ENCODE measurements at places on chromosomes 13 and 19.

- no peak for DNase-seq
Observed at GRCh38 chr19:53647350-53647749, 15.6 kb downstream of the DPRX start.

DNA sequence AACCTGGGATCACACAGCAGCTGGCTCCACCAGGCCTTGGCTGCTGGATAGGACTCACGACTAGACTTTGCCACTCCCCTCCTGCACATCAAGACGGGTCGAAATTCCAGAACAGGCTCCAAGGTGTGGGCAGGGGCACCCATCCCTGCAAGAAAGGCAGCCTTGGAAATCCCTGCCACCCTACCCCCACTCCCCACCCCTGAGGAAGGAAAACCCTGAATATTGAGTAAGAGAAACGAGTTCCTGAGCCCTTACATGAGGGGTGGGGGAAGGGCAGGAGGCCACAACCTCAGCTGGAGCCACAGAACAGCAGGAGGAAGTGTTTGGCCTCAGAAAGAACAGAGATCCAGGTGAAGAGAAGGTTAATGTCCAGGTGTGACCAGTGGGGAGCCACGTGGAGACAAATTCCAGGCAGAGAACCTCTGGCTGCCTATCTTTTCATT lies 20.1 kb downstream of the DEDD2 start:
- DNase-seq, result no peak

GRCh38 chr13:102351521-102351920 lies 50.3 kb downstream of the FGF14 start:
- DNase-seq, result no peak

DNA sequence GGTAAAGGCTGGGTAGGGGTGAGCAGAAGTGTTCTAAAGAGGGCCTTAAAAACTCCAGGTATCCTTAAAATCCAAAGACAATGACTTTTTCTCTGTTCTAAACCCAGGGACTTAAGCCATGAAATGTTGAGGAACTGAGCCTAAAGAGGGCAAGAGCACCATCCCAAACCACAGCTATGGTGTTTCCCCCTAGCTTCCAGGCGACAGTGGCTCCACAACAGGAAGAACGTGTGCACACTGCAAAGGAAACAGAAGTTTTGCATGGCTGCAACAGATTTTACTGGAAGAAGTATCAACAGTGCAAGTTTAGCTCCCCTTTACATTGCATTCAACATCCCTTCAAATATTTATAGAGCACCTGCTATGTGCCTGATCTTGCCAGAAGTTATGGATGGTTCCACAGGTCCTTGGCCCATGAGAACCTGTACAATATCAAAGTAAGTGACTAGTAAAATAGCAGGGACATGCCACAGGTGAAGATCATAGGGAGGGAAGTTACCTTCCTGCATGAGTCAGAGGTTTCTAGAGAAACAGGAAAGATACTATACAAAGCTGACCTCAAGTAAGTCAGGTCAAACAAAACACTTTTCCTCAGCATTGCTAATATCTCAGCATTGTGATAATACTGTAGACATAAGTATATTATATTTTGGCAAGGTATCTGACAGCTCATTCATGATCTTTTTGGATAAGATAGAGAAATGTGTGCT lies 8.4 kb upstream of the KCTD12 start:
- DNase-seq, result peak; percentile 51

DNA sequence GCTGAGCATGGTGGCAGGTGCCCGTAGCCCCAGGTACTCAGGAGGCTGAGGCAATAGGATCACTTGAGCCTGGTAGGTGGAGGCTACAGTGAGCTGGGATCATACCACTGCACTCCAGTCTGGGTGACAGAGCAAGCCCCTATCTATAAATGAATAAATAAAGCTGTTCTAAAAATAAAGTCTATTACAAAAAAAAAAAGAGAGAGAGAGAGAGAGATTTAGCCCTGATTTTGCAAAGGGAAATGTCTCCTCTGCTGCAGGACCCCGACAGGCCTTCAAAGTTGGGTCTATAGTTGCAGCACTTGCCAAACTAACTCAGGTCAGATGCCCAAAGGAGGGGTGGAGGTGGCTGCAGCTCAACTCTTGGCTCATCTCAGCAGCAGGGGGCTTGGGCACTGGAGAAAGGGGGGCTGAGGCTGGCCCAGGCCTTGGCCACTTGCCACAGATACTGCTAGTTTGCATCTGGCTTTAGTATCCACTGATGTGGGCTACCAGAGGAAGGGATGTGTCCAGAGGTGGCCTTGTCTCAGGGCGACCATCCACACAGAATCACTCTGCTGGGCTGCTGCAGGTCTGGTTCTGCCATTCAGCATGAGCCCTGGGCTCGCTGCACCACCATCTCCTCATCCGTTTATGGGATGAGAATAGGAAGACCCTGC lies 30.8 kb upstream of the AKT2 start:
- no peak for DNase-seq

DNA sequence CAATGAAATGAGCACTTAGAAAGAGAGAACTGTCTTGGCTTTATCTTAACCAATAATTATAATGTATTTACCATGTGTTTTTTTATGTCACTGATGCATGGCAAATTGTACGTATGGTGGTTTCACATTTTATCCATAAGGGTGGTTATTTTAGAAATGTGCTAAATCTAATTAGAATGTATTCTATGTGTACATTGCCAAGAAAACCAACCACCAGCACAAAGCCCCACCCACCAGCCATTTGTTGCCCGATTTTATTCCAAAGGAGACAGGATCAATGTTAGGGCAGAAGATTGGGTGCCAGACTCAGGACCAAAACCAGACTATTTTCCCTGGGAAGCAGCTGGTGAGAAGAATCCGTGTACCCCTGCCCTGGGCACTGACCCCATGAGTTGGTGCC lies 63.0 kb upstream of the SOX1 start:
- DNase-seq, result no peak
